Glutamatergic neuron (in vitro differentiated cells): ENCODE measurements at places on chromosomes 5 and 9. TPM values are rescaled to one million over a fixed set of nuclear protein-coding genes. Genes with fewer than 3 reads are reported as not detected.

DNA sequence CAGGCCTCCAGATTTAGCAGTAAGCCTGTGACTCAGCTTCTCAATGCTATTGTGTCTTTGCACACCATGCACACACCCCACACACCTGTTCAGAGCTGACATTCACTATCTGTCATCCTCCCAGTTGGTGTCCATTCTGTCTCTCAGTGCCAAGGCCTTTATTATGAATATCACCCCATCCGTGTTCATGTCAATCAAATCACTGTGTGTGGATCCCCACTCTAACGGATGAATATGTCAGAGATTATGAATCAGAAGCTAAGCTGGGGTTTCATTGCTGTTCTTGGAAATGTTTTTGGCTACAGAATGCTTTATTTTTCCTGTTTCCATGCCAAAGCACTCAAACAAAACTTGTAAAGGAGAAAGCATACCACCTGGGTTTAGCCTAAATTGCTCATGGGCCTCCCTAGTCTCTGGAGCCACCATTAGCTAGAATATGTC, 9.4 kb upstream of the MAMDC2 start:
- no peak for DNase-seq
- no peaks in the 10 kb centered on the region for H3K4me1 ChIP-seq
- peaks cover 5% of the 10 kb centered on the region for H3K36me3 ChIP-seq
- H3K4me3 ChIP-seq: no peak overlapping the region

The NEUROG1 gene
- total RNA-seq: 222 TPM

GRCh38 chr5:174239718-174240117, 194.2 kb downstream of the NSG2 start:
- H3K4me3 ChIP-seq: no peak overlapping the region
- no peak for DNase-seq
- peaks cover 2% of the 10 kb centered on the region for H3K27me3 ChIP-seq
- H3K4me1 ChIP-seq: no peaks in the 10 kb centered on the region
- H3K27ac ChIP-seq: no peak overlapping the region

The ANKS6 gene
- 15.9 TPM for total RNA-seq

The PCDHGC5 gene
- total RNA-seq: 4.0 TPM
